Type B pancreatic cell (in vitro differentiated cells): ENCODE measurements at places on chromosomes 2 and 18. TPM values are rescaled to one million over a fixed set of nuclear protein-coding genes. Genes with fewer than 3 reads are reported as not detected.

The MARCHF4 gene
- total RNA-seq = 0.93 and 1.1 TPM in 2 replicates

The IL37 gene
- not detected in 2 replicates for total RNA-seq

The TRIM43 gene
- total RNA-seq = not detected in 2 replicates

The SPATA3 gene
- total RNA-seq = not detected in 2 replicates

The SH2D6 gene
- 0.97 TPM in 1 of 2 replicates, not detected in the other for total RNA-seq

The ALPI gene
- total RNA-seq = 1.5 and 6.5 TPM in 2 replicates

The SERPINB5 gene
- 1.4 and 7.5 TPM in 2 replicates for total RNA-seq

- H3K4me1 ChIP-seq = peaks cover 51% of the 10 kb centered on the region
- no peak overlapping the region for H3K27ac ChIP-seq
- H3K27me3 ChIP-seq = no peaks in the 10 kb centered on the region
- DNase-seq = no peak
- peaks cover 5% of the 10 kb centered on the region for H3K36me3 ChIP-seq
Measured at GRCh38 chr2:121570036-121570666, 39.5 kb downstream of the RNU4ATAC start.

DNA sequence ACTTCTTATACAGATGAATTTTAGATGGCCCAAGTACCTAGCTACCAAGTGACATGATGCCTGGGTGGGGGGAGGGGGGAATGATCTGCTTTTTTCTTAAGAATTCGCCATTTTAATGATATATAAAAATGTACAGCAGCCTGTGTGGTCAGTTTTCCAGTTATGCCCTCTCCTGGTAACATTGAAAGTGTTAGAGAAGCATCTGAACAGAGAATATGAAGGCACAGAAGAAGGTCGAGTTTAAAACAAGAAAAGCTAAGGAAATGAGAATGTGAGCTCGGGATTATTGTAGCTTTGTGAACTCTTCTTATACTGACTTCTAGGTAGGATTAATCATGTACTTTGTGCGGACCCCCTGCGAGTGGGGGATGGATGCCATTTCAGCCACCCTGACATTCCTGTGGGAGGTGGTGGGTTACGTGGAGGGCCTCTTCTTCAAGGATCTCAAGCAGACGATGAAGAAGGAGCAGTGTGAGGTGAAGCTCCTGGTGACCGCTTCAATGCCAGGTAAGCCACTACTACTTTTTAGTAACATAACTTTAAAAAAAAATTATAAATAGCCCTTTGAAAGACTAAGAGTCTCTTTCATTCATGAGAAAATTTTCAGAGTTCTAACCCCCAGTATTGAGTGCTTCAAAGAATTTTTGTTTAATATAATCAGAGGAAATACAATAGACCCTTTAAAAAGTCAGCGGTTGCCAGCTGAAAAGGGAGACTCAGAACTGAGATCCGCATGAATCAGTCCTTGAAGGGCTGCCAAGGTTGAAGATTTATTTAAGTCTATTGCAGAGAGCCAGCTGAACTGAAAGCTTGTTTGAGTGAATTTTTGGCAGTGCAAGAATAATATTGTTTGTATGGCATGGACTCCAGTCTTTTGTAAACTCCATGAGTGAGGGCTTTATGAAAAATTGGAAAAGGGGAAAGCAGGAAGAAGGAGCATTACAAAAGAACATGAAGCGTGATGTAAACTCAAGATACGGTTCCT lies 68.6 kb upstream of the RPE start:
- H3K4me3 ChIP-seq = no peak overlapping the region
- peaks cover 2% of the 10 kb centered on the region for H3K27me3 ChIP-seq
- H3K4me1 ChIP-seq = peaks cover 4% of the 10 kb centered on the region
- no peak for DNase-seq
- no peaks in the 10 kb centered on the region for H3K36me3 ChIP-seq

GRCh38 chr2:54956111-54956627 lies 94.1 kb downstream of the RTN4 start:
- DNase-seq = no peak
- peaks cover 7% of the 10 kb centered on the region for H3K36me3 ChIP-seq
- H3K27me3 ChIP-seq = no peaks in the 10 kb centered on the region
- no peak overlapping the region for H3K4me3 ChIP-seq
- H3K4me1 ChIP-seq = no peaks in the 10 kb centered on the region
- no peak overlapping the region for H3K27ac ChIP-seq

- peaks cover 6% of the 10 kb centered on the region for H3K36me3 ChIP-seq
- peak overlapping the region; percentile 84 for H3K4me3 ChIP-seq
- H3K4me1 ChIP-seq = peaks cover 40% of the 10 kb centered on the region
- DNase-seq = no peak
Measured at GRCh38 chr2:238424313-238424700, 2.4 kb upstream of the ASB1 start.

GRCh38 chr2:44655401-44655864 lies 286.1 kb upstream of the SIX3 start:
- H3K4me3 ChIP-seq = no peak overlapping the region
- DNase-seq = no peak
- no peak overlapping the region for H3K27ac ChIP-seq
- no peaks in the 10 kb centered on the region for H3K27me3 ChIP-seq
- H3K4me1 ChIP-seq = no peaks in the 10 kb centered on the region

DNA sequence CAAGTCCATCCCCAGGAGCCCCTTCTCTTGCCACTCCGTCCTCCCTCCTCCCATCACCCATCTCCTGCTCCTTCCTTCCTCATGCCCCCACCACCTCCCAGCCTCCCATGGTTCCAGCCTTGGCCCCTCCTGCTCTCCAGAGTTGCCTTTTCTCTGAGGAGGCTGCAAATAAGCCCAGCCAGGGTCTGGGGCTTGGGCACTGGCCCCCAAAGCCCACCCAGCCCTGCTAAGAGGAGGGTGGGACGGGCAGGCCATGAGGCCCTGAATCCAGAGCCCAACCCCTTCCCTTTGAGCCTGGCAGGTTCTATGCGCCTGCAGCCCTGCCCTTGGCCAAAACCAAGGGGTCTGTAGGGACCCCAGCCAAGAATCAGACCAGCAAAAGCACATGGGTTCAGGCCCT lies 71.6 kb downstream of the STPG4 start:
- H3K27me3 ChIP-seq = no peaks in the 10 kb centered on the region
- no peaks in the 10 kb centered on the region for H3K36me3 ChIP-seq
- DNase-seq = no peak
- no peak overlapping the region for H3K27ac ChIP-seq
- H3K4me1 ChIP-seq = peaks cover 32% of the 10 kb centered on the region
- H3K4me3 ChIP-seq = no peak overlapping the region

DNA sequence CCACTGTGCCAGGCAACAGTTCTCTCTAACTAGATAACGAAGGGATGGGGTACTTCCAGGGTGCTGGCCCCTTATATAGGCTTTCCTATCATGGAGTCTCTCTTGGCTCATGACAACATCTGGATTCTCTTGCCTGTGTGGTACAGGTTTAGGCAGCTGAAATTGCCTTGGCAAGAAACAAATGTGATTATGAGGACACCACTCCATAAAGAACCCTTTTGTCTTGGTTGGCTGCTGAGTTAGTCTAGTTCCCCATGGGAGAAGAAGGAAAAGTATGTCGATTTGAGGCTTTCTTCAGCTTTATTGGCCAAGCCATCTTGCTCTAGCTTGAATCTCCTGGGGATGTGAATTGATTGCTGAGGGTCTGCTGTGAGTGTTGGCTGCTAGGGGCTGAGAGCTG lies 76.3 kb upstream of the ZCCHC2 start:
- no peak overlapping the region for H3K4me3 ChIP-seq
- no peaks in the 10 kb centered on the region for H3K36me3 ChIP-seq
- no peak for DNase-seq
- peaks cover 12% of the 10 kb centered on the region for H3K27me3 ChIP-seq
- H3K27ac ChIP-seq = no peak overlapping the region

DNA sequence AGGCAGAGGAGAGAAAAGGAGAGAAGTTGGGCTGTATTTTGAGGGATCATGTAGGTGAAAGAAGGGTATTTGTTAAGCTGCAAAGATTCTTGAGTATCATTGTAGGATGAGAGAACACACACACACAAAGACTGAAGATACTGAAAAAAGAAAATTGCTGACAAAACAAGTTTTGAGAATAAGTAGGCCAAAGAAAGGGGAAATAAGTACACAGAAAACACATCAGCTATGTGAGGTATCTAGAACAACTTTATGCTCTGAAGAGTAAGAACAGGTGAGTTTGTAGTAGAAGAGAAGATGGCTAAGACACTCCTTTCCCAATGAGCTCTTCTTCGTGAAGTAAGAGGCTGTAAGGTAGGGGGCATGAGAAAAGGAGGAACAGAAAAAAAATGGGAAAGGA lies 28.2 kb downstream of the METTL8 start:
- H3K4me1 ChIP-seq = peaks cover 10% of the 10 kb centered on the region
- no peak for DNase-seq
- H3K27ac ChIP-seq = no peak overlapping the region
- peaks cover 13% of the 10 kb centered on the region for H3K36me3 ChIP-seq
- H3K4me3 ChIP-seq = no peak overlapping the region
- H3K27me3 ChIP-seq = no peaks in the 10 kb centered on the region

- H3K4me1 ChIP-seq = no peaks in the 10 kb centered on the region
- no peak overlapping the region for H3K4me3 ChIP-seq
- H3K27ac ChIP-seq = no peak overlapping the region
- H3K27me3 ChIP-seq = no peaks in the 10 kb centered on the region
- H3K36me3 ChIP-seq = peaks cover 4% of the 10 kb centered on the region
- DNase-seq = no peak
Measured at GRCh38 chr2:132776287-132776686, 106.3 kb upstream of the LYPD1 start.

GRCh38 chr2:215777465-215778044 lies 235.8 kb downstream of the MREG start:
- H3K27ac ChIP-seq = no peak overlapping the region
- no peaks in the 10 kb centered on the region for H3K36me3 ChIP-seq
- no peaks in the 10 kb centered on the region for H3K27me3 ChIP-seq
- H3K4me3 ChIP-seq = no peak overlapping the region
- peaks cover 29% of the 10 kb centered on the region for H3K4me1 ChIP-seq
- no peak for DNase-seq

DNA sequence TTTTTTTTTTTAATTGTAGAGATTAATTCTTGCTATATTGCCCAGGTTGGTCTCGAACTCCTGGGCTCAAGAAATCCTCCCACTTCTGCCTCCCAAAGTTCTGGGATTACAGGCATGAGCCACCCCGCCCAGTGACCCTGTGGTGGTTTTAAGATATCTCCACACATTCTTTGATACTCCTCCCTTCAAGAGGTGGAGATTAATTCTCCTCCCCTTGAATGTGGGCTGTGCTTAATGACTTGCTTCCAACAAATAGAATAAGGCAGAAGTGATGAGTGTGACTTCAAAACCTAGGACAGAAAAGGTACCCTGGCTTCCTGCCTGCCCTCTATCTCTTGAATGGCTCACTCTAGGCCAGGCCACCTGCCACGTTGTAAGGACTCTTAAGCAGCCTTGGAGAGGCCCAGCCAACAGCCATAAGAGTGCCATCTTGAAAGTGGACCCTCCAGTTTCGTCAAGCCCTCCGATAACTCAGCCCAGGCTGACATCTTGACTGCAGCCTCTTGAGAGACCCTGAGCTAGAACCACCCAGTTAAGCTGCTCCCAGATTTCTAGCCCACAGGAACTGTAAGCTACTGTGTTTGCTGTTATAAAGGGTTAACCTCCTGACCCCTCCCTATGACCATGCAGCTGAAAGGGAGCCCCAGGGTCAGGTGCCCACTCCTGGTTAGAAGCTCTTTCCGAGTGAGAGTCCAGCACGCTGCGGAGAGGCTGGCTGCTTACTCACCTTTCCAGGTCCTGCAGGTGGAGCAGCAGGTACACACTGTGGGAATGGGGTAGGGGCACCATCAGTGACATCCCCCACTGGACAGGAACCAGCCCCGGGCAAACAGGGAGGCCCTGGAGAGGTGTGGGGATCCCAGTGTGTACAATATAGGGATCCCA lies 27.6 kb downstream of the MRPL35 start:
- H3K27ac ChIP-seq = no peak overlapping the region
- H3K4me1 ChIP-seq = peaks cover 26% of the 10 kb centered on the region
- no peaks in the 10 kb centered on the region for H3K27me3 ChIP-seq
- H3K36me3 ChIP-seq = no peaks in the 10 kb centered on the region
- no peak for DNase-seq
- no peak overlapping the region for H3K4me3 ChIP-seq
